ENCODE measurements at places on chromosomes 1 and 21. TPM values are rescaled to one million over a fixed set of nuclear protein-coding genes. Genes with fewer than 3 reads are reported as not detected.
A peak's percentile ranks its signal among the peaks of the same experiment; 100 is the strongest.

DMRTA2 gene
- total RNA-seq: not detected

VANGL2 gene
- total RNA-seq: 11.0 TPM

NPR1 gene
- 10.6 TPM for total RNA-seq

LCE3D gene
- 1.9 TPM for total RNA-seq

RGS13 gene
- total RNA-seq: 0.79 TPM

FUCA1 gene
- total RNA-seq: 20.0 TPM

PATJ gene
- total RNA-seq: 34.5 TPM

DRAXIN gene
- total RNA-seq: 0.59 TPM

OTUD3 gene
- total RNA-seq: 11.5 TPM

ZMYND12 gene
- 0.30 TPM for total RNA-seq

DNA sequence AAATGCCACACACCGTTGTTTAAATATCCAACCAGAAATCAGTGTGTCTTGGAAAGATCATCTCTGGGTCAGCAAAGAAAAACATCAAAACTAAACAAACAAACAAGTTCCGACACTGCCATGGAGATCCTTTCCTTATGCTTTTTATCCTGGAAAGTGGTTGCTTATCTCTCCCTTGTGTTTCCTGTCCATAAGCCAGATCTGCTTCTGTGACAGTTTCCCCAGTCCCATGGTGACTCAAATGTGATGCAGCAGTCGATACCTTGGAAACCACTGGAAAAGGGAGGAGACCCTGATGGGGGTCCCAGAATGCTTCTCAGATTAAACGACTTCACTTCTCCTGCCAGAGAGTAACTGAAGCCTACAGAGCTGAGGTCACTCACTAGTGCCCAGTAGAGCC is 94.7 kb downstream of the DMRTA2 start:
- no peak for DNase-seq

GRCh38 chr1:117843791-117844190 is 85.6 kb downstream of the GDAP2 start:
- no peak for DNase-seq

DNA sequence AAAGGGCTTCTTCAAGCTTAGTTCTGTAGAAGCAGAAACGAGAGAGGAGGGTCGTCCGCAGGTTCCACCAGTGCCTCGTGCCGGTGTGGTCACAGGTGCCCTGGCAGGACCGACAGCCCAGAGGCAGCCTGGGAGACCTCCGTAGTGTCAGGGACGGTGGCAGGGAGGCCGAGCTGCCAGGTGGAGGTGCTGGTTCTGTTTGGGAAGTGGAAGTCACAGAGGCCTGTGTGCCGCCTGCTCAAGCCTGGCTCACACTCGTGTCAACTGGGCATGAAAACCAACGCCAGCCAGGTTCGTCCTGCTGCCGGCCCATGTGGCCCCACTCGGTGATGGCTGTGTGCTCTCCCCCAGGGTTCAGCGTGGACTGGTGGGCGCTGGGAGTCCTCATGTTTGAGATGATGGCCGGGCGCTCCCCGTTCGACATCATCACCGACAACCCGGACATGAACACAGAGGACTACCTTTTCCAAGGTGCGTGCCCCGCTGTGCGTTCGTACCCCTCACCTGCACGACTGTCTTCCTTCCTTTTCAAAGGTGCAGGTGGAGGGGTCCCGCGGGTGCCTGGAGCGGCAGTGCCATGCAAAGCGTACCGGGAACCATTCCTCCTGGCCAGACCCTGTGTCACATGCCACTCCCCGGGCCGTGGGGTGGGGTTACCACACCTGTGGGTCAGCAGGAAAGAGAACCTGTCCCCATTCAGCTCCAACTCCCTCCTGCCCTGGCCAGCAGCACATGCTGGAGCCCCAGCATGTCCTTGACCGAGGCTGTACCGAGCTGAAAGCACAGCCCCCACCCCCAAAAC is 20.8 kb downstream of the FAAP20 start:
- DNase-seq: no peak

- peak; percentile 84 for DNase-seq
These were observed 99.5 kb upstream of the BMP8A start for GRCh38 chr1:39391691-39392679.

DNA sequence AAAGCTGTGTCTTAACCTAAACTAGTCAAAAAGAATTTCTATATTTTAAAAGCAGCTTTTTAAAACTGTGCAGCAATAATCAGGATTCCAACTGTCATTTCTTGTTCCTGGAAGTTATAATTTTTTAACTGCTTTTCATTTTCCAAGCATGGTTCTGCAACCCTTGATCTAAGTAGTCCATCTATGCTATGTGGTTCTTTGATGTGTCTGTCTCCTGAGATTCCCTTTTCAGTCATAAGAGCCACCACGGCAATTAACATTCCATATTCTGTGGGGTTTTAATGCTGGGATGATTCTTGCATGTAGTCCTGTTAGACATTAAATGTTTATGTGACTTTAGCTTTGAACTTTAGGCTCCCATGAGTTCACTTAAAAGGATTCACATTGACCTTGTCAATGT is 220.4 kb downstream of the TPR start:
- DNase-seq: no peak

DNA sequence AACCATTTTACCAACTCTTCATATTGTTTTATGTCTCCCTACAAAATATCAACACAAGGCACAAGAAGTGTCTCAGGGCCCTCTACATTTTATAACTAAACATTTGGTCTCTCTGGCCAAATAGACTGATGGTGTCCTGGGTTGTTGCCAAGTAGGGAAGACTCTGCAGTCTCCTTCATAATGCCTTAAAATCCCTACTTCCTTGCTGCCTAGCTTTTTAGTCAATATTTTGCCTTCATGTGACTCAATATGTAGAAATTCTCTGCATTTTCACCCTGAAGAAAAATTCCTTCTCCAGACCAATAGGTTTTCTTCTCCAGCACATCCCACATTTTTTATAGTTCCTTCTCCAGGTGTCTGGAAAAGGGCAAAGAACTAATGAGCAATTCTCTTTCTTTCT is 72.6 kb upstream of the IPO9 start:
- no peak for DNase-seq

- DNase-seq: peak; percentile 91
These were observed 120.2 kb downstream of the ETS2 start for GRCh38 chr21:38925923-38926322.

- no peak for DNase-seq
These were observed 250.0 kb downstream of the FAF1 start for GRCh38 chr1:50710099-50710498.

- DNase-seq: peak; percentile 22
These were observed 95.9 kb downstream of the KCNJ15 start for GRCh38 chr21:38352536-38353219.

DNA sequence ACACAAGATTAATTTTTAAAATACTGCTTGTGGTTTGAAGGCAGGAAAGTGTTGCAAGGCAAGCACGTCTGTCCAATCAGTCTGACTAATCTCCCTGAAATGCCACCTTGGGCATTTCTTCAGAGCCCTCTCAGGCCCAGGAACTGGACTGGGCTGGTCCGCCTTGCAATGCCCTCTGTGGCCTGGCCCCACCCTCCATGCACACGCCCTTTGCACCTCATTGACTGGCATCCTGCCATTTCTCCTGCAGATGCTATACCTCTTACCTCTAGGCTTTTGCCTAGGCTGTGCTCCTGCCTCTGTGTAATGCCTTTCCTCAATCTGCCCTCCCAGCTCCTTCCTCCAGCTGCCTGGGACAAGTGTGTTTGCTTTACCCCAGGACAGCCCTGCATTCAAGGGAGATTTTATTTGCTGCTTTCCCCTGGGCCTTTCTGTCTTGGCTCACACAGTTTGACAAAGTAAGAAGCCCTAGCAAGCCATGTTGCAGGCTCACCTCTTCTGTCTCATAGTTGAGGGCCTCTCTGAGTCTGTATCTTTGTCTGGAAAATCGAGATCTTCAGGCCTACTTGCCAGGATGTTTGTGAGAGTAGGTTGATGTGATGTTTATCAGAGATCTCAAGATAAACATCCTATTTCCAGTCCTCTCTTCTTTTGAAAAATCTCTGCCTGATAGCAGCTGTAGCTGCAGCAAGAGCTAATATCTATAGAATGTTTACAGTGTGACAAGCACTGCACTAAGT is 149.2 kb upstream of the JUN start:
- DNase-seq: no peak

GRCh38 chr1:212926372-212926771 is 24.0 kb upstream of the VASH2 start:
- no peak for DNase-seq

- no peak for DNase-seq
These were observed 1823.9 kb downstream of the PLA2G4A start for GRCh38 chr1:188652678-188653077.

GRCh38 chr1:2977886-2978611 is 43.2 kb upstream of the ACTRT2 start:
- no peak for DNase-seq

DNA sequence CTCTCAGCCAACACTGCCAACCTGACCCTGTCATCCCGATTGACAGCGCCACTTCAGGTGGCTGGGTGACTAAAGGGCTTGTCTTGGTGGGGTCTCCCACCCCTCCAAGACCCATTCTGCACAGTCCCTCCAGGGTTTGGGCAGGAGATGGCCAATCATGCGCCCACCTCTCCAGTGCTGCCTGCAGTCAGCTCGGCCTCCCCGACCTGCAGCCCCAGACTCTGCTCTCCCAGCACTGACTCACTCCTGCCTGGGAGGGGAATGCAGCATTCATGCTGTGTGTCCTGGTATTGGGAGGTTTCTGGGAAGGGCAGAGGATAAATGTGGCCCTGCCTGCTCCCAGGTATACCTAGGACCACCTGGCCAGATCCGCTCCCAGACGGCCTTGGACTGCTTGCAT is 9.7 kb downstream of the TMEM81 start:
- no peak for DNase-seq

DNA sequence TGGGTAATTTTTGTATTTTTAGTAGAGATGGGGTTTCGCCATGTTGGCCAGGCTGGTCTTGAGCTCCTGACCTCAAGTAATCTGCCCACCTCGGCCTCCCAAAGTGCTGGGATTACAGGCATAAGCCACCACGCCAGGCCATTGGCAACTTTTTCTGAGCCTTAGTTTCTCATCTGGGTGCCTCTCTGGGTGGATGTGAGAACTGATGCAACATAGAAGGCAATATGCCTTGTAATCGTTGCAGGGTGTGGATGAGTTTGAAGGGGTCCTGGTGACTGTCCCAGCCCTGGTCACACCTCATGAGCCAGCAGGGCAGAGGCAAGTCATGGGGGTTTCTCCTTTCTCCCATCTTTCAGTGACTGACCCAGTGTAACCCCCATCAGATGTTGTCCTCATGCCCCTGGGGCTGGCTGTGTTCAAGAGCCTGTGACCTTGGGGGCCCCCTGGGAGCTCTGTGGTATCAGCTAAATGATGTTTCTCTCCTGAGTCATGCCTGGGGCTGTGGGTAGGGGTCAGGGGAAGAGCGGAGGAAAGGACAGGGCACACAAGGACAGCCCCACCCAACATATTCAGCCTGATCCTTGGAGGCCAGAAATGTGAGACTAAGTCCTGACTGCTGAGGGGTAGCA is 3.6 kb downstream of the COL9A2 start:
- DNase-seq: no peak

GRCh38 chr21:26532208-26532607 is 40.9 kb downstream of the CYYR1 start:
- no peak for DNase-seq

DNA sequence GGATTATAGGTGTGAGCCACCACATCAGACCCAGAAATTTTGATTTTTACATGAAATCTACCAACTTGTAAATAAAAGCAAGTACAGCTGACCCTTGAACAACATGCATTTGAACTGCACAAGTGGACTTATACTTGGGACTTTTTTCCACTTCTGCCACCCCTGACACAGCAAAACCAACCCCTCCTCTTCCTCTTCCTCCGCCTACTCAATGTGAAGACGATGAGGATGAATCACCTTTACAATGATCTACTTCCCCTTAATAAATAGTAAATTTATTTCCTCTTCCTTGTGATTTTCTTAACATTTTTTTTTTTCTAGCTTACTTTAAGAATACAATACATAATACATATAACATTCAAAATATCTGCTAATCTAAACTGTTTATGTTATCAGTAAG is 17.5 kb upstream of the YRDC start:
- DNase-seq: no peak

- no peak for DNase-seq
These were observed 18.4 kb downstream of the RUNX3 start for GRCh38 chr1:24911651-24912155.

- no peak for DNase-seq
These were observed 185.9 kb upstream of the EDN2 start for GRCh38 chr1:41670217-41670957.

DNA sequence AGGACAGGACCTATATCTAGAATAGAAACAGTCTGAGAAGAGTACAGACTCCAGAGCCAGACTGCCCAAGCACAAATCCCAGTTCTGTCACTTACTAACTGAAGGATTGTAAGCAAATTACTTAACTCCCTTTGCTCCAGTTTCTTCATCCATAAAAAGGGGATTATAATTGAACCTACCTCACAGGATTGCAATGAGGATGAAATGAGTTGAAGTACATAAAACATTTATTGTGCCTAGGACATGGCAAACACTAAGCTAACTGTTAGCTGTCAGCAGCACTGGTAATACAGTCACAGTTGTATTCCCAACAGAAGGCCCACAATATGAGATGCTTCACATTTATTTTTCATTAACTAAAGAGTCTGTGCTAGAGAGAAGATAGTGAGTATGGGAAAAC is 33.9 kb downstream of the MCOLN2 start:
- no peak for DNase-seq

DNA sequence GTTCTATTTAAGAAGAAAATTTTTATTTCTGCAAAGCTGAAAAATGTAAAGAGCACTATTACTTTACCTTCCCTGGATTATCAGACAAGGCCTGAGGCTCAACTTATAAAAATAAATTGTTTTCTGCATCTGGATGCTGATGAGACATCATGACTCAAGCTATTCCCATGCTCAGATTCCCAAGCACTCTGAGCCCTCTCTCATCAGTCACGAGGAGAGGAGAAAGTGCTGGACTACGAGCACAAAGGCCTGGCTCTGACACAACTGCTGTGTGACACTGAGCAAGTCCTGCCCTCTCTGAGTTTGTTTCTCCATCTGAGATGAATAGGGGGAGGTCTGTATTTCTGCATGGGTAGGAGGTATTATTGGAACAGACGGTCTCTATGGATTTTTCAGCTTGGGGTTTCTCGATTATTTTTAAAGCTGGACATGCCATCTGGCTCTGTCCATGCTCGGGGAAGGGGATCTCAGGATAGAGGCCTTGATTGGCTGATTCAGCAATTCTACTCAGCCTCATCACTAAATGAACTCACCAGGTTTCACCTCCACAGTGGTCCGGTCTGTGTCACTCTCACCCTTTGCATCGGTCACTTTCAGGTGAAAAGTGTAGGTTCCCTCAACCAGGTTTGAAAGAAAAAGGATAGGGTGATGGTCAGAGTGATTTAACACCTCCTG is 107.7 kb downstream of the KIAA0319L start:
- DNase-seq: no peak

GRCh38 chr1:174051956-174052355 is 29.8 kb upstream of the RC3H1 start:
- DNase-seq: no peak

DNA sequence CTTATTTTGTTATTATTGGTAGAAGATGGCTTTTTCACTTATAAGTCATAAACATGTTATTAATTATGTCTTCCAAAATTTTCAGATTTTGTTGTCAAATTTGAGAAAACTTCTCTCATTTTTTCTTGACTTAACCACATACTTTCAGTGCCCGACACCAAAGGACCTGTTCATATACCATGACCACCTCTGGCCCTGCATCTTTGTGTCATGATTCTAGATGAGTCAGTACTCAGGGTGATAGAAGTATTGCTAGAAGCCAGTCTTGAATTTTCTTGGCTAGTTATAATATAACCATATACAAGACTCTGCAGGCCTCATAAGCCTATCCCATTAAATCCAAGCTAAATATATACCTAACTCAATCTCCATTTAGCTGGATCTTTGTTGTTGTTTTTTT is 35.4 kb upstream of the DPH5 start:
- DNase-seq: no peak
